Psoas muscle (tissue), 8 donors: ENCODE measurements at places on chromosomes 13 and 19. TPM values are rescaled to one million over a fixed set of nuclear protein-coding genes. Genes with fewer than 3 reads are reported as not detected.

The TRAPPC5 gene
- 164 TPM for total RNA-seq

The PCSK4 gene
- 0.89 TPM for total RNA-seq

The FBXW9 gene
- total RNA-seq: 2.2 TPM

DNA sequence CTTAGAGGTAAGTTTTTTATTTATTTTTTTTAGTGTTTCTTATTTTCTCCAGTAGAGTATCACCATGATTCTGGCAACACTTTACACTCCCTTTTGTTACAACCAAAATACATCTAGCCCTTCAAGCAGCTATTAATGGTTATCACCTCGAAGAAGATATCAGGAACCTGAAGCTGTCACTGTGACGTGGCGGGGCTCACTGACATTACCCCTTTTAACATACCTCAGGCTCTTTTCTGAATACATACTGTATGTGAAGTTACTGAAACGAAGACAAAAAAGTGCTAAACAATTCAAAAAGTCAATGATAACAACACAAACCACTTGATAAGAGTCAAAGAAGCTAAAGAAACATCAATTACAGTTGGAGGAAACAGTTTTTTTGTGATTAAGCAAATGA, 1218.7 kb downstream of the EFNB2 start:
- no peaks in the 10 kb centered on the region for H3K36me3 ChIP-seq
- H3K4me1 ChIP-seq: no peaks in the 10 kb centered on the region
- no peaks in the 10 kb centered on the region for H3K27me3 ChIP-seq
- H3K4me3 ChIP-seq: no peak overlapping the region

DNA sequence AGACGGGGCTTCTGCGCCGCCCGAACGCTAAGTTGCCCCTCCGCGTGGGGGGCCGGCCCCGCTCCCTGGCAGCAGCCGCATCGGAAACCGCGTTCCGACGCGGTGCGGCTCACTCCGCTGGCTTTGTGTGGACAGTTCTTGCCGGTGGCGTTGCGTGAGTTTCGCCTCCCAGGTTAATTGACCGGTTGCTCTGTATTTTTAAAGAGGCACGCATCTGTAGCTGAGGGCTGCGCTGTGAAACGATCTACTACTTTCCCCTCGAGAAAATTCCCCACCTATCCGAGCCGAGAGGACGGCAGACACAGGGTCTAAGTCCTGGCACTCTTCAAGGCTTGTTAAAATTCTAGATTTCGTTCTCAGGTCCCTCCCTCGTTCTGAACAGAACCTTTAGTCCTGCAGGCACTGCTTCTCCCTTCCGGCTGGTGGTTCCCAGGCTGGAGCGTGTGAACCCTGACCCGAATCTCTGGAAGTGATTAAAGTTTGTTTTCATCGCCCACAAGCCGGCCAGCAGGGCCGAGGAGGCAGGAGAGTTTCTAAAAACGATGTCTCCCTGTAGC, 933 bp downstream of the ARHGEF7 start:
- peak overlapping the region; percentile 84 for H3K27ac ChIP-seq
- peak overlapping the region; percentile 87 for H3K4me3 ChIP-seq
- DNase-seq: peak; percentile 64

GRCh38 chr13:114341003-114341777, 26.9 kb downstream of the CHAMP1 start:
- no peak overlapping the region for H3K4me3 ChIP-seq
- no peaks in the 10 kb centered on the region for H3K36me3 ChIP-seq
- no peak for DNase-seq
- no peaks in the 10 kb centered on the region for H3K4me1 ChIP-seq
- H3K27me3 ChIP-seq: no peaks in the 10 kb centered on the region

DNA sequence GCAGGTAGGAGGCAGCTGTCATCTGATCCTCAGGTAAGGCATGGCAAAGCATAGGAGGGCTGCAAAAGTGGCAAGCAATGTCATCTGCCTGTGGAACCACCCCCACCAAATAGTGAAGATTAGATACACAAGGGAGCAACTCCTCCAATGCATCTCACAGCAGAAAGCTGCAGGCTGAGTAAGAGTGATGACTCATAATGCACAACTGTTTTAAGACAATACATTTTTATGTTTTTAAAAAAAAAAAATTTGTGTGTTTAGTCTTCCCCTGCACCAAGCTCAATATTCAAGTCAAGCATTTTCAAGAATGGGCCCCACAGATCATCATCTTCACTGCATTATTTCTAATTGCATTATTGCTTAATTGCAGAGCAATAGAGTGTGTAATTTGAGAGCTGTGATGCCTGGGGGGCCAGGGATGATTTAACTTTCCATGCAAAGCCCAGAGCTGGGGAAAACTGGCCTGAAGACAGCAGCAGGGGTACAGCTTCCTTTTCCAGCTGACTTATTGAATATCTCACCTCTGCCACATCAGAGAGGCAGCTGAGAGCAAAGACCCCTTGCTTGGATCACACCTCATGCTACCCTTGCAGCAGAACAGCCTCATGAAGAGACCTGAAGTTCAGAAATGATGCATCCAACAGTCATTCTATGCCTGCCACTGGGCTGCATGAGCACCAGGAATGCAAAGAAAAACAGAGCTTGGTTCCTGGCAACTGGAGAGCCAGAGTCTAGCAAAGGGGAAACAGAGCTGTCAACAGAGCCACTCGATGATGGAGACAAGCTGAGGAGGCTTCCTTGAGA, 22.7 kb upstream of the POP4 start:
- H3K27ac ChIP-seq: no peak overlapping the region
- DNase-seq: no peak
- no peaks in the 10 kb centered on the region for H3K36me3 ChIP-seq
- no peaks in the 10 kb centered on the region for H3K27me3 ChIP-seq
- H3K4me1 ChIP-seq: no peaks in the 10 kb centered on the region
- no peak overlapping the region for H3K4me3 ChIP-seq

DNA sequence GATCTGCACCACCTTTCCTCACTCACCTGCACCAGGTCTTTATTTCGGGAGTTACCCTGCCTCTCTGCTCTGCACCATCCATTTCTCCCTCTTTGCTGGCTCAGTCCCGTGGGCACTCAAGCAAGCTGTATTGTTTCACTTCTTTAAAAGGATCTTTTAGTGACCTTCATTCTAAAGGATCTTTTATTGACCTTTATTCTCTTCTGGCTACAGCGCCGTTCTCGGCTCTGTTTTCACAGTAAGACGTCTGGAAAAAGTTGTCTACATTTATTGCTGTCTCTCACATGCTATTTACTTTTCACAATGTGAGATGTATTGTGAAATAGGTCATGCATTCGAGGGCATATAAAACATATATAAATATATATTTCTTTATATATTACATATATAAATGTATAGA, 35.6 kb upstream of the ARGLU1 start:
- H3K27me3 ChIP-seq: no peaks in the 10 kb centered on the region
- no peaks in the 10 kb centered on the region for H3K4me1 ChIP-seq
- no peak overlapping the region for H3K27ac ChIP-seq
- H3K36me3 ChIP-seq: no peaks in the 10 kb centered on the region
- no peak for DNase-seq

GRCh38 chr13:96804174-96804573, 190.1 kb downstream of the OXGR1 start:
- no peak overlapping the region for H3K27ac ChIP-seq
- no peak for DNase-seq
- H3K36me3 ChIP-seq: no peaks in the 10 kb centered on the region
- H3K27me3 ChIP-seq: no peaks in the 10 kb centered on the region
- H3K4me1 ChIP-seq: no peaks in the 10 kb centered on the region

- H3K27ac ChIP-seq: no peak overlapping the region
- H3K4me3 ChIP-seq: no peak overlapping the region
- peak; percentile 82 for DNase-seq
- H3K36me3 ChIP-seq: no peaks in the 10 kb centered on the region
- no peaks in the 10 kb centered on the region for H3K4me1 ChIP-seq
These were observed 6.7 kb upstream of the ZNF761 start for GRCh38 chr19:53424968-53425597.

DNA sequence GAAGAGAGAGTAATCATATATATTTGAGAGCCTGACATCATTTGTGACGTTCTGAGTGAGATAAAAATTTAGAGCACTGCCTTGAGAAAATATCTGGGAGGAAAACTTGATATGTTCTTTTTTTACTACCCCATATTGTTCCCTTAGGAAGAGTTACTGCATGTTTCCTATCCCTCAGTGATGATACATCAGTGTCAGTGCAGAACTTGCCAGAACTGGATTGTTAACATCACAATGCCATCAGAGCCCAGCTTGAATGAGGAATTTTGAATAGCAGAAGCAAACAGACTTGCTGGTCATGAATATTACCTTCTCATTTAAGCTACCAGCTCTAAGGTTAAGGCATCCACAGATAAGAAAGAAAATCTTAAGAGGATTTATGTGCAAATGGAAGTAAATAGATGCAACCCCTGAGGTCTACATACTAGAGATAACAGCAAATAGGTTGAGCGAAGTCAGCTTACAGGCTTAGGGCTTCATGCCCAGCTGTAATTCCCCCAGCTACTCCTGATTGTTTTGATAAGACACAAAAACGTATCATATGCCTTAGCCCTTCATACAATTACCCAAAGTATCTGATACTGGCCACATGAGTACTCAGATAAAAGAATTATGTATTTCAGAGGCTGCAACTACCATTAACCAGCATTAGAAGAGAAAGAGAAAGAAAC, 313.7 kb upstream of the ATXN8OS start:
- no peak overlapping the region for H3K27ac ChIP-seq
- H3K4me3 ChIP-seq: no peak overlapping the region
- H3K4me1 ChIP-seq: no peaks in the 10 kb centered on the region

DNA sequence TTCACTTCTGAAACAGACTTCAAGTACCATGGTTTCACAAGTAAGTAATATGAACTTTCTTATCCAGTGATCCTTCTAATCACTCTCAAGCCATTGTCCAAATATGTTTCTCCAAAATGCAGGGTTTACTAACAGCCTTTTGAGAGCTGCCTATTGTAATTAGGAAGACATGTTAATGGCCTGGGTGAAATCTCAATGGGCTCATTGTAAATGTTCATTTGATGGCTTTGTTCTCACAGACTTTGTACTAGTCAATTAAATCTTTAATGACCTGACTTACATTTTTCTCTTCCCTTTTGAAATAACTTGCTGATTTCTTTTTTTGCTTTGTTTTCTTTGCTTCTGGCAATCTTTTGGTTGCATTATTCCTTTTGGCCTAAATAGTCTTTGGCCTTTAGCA, 444.8 kb downstream of the LIG4 start:
- no peaks in the 10 kb centered on the region for H3K27me3 ChIP-seq
- no peak overlapping the region for H3K27ac ChIP-seq
- H3K36me3 ChIP-seq: no peaks in the 10 kb centered on the region

DNA sequence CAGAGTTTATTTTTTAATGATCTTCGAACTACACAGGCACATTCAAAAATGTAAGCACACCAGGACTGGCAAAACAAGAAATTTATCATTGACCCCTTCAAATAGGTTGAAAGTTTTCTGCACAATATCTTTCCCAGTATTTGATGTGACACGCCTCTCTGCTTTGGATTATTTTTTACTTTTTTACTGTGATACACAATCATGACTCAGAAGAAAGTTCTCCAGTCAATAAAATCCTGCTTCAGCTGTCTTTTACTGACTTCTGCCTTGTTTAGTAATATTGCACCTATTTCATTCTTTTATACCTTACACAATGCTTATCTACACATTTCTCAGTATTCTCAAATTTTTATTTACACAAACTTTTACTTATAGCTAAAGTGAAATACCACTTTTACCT, 1750.4 kb downstream of the PCDH9 start:
- DNase-seq: no peak
- no peaks in the 10 kb centered on the region for H3K36me3 ChIP-seq
- no peaks in the 10 kb centered on the region for H3K4me1 ChIP-seq
- H3K27me3 ChIP-seq: no peaks in the 10 kb centered on the region

DNA sequence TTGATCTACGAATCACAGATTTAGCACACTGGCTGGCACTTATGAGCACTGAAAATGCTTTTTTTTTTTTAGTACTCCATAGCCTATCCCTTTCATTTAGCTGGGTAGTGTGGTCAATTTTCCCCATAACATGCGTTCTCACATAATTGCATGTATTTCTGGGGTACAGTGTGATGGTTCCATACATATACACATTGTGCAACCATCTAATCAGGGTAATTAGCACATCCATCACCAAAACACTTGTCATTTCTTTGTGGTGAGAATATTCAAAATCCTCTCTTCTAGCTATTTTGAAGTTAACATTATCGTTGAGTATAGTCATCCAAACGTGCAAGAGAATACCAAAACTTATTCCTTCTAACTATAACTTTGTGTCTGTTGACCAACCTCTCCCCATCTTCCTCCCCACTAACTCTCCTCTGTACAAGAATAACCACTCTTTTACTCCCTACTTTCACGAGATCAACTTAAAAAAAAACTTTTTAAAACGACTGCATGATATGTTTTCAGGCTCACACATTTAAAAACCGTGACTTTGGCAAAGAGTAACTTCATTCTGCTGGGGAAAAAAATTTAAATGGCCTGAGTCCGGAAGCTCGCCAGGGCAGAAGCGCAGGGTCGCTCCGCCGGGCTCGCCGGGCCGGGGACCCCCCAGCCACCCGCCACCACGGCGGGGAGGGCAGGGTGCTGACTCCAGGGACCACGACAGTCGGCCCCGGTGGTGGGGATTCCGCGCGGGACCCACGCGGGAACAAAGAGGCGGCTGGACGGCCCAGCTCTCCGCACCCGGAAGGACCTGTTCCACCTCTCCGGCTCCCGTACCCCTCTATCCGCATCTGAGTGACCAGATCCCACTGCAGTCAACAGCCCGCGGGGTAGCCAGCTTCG, 868 bp upstream of the UBAC2 start:
- peak overlapping the region; percentile 87 for H3K4me3 ChIP-seq
- no peaks in the 10 kb centered on the region for H3K27me3 ChIP-seq
- H3K27ac ChIP-seq: peak overlapping the region; percentile 94
- DNase-seq: no peak
- H3K36me3 ChIP-seq: no peaks in the 10 kb centered on the region

GRCh38 chr19:4077800-4078684, 11.3 kb upstream of the ZBTB7A start:
- peak overlapping the region; percentile 41 for H3K27ac ChIP-seq
- H3K4me3 ChIP-seq: peak overlapping the region; percentile 69
- no peaks in the 10 kb centered on the region for H3K36me3 ChIP-seq
- H3K27me3 ChIP-seq: no peaks in the 10 kb centered on the region
- DNase-seq: peak; percentile 82
- H3K4me1 ChIP-seq: peaks cover 3% of the 10 kb centered on the region

- H3K27me3 ChIP-seq: peaks cover 2% of the 10 kb centered on the region
- no peak overlapping the region for H3K27ac ChIP-seq
- no peaks in the 10 kb centered on the region for H3K4me1 ChIP-seq
- DNase-seq: no peak
- H3K4me3 ChIP-seq: no peak overlapping the region
These were observed 33.3 kb upstream of the SCEL start for GRCh38 chr13:77502104-77502720.
